ENCODE measurements at places on chromosomes 13 and 19.

DNA sequence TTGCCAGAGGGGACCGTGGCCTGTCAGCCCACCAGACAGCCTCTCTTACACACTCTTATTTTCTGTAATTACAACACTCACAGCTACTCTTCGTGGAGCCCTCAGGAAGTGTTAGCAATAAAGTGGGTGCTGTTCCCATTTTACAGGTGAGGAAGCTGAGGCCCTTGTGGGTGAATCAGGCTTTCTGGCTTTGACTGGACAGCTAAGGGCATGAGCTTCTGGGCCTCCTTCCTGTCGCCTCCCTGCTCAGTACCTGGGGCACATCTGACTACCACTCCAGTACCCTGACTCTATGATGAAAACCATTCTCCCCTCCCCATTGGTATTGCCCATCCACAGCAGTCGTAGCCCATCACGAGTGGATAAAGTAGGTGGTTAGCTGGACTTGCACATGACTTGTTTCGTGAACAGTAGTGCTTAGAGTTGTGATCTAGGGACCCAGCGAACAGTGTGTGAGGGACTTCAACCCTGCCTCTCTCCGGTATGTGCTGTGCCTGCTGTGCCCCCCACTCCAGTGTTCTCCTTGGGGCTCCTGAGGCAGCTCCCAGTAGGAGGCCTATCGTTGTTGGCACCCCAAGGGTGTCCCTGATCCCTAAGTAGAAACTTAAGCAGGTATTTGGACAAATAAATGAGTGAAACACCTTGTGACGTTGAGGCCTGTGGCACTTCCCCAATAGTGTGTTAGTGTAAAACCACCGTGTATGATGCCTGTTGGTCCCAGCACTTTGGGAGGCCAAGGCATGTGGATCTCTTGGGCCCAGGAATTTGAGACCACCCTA is 38.6 kb downstream of the GATAD2A start:
- DNase-seq, result no peak

DNA sequence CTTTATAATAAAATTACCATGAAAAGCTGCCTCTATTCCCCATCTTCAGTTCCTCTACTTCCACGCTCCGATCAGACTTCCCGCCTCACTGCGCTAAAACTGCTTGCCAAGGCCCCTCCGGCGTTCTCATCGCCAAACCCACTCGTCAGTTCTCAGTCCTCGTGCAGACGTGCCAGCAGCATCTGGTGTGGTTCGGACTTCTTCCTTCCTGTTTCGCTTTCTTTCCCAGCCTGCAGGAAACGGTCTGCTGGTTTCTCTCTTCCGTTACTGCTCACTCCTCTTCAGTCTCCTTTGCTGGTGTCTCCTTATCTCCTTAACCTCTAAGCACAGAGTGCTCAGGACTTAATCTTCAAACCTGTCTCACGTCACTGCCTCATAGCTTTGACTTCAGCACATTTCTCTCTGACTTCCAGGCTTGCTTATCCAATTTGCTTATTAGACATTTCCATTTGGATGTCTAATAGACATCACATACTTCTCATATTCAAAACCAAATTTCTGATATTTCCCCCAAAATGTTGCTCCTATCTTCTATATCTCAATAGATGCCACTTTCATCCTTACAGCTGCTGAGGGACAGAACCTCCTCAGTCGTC is 40.3 kb downstream of the RCBTB2 start:
- peak; percentile 71 for DNase-seq

DNA sequence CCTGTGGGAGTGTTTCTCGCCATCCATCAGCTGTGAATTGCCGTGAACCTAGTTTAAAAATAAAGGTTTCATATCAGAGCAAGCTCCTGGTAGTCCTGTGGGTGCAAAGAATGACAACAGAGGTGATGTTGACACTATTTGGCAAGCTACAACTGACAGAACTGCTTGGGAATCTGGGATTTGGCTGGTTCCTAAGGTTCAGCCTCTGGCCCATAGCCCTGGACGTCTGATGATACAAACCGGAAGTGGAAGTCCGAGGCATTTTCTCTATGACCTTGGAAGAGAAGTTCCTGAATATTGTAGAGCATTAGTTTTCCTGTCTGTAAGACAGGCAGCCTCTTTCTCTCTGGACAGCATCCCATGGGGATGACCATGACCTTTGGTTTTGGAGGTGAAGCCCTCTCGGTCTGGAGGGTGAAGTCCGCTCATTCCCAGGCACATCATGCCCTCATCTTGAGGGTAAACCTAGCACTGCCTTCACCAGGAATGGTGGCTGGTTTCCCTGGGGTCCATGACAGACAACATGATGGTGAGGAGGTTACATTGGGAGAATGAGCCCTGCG is 29.1 kb downstream of the GATAD2A start:
- DNase-seq, result no peak

- DNase-seq, result no peak
These were observed 3.1 kb downstream of the NXNL1 start for GRCh38 chr19:17457616-17458015.

All from activated gamma-delta T cell treated with Interleukin-2 at 50 U/mL for 16 hours (primary cell).